ENCODE measurements at places on chromosomes 5 and 9.

DNA sequence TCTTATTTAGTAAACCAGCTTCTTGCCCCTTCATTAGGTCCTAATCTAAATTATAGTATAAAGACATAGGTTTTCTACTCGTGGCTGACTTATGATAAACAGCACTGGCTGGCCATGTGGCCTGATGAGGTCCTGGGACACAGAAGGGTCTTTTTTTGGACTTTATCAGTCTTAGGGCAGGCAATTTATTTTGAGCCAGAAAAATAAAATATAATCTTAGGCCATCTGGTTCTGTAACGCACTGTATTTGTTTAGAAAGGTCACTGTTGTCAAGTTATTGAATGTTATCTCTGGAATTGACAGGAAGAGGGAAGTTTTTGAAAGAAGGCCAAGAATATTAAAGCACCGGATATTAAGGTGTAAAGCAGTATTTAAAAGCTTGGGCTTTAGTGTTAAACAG is 53.9 kb downstream of the RFX3 start:
- no peak for DNase-seq

DNA sequence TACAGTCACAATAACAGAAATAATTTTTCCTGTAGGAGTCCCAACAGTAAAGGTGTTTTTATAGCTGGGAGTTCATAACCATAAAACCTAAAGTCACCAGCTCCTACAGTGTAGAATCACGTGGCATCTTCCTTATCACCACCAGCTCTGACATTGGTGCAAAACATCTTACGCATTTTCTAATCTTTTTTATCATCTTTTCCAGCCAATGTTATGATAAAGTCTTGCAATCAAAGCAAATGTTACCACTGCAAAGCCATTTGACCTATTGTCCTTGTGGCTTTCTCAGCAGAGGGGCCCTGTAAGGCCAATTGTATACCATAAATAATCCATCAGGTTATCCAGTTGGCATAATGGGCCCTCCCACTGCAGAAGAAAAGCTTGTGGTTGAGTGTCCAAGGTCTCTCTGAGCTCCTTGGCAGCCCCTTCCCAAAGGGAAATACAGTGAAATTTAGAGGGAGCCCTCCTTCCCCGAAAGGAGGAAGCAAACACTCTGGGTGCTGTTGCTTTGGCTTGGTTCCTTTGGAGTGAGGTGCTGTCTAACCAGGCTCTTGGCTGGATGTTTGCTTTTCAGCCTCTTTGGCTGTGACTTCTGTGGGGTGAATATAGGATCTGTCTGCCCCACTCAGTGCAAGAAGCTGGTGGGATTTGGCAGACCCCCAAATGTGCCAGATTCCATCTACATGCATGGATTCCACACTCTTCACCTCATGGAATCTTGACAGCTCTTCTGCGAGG is 29.3 kb upstream of the CPEB4 start:
- no peak for DNase-seq

DNA sequence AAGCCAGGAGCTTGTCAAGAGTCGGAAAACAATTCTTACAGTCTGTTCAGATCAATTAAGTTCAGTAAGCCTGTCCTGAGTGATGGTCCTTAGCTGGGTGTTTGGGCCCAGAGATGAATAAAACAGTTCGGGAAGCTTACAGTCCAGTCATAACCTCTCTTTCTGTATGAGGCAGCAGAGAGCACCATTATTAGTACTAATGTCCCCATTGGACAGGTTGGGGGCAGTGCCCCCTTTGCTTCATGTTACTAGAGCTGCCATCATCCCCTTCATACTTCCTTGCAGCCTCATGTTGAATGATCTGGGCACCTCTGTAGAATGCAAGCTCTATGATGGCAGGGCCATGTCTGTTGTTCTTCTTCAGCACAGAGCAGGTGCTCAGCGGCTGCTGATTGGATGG is 9.8 kb downstream of the DOCK2 start:
- DNase-seq, result no peak

GRCh38 chr5:78607864-78608263 is 40.7 kb downstream of the LHFPL2 start:
- DNase-seq, result no peak

GRCh38 chr5:108858959-108859358 is 111.3 kb downstream of the FER start:
- no peak for DNase-seq

- DNase-seq, result no peak
These were observed 611.1 kb downstream of the ACTL7B start for GRCh38 chr9:108244686-108245085.

GRCh38 chr5:170732685-170733084 is 50.8 kb upstream of the GABRP start:
- DNase-seq, result no peak

DNA sequence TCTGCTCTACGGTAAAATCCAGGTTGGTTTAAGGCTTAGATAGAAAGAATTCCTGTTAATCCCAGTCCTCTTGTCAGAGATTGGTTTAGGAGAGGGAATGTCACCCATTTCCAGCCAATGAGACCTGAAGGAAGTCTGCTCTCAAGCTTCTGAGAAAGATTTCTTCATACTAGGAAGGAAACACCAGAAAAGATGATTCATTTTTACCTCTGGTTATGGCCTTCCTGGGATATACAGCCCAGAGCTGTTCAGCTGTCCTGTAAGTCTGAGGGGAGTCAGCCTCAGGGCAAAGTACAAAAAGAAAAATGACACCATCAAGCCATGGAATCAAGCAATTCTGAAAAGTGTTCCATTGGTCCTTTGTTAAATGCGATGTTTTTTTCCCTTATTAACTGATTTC is 18.6 kb upstream of the CFAP95 start:
- no peak for DNase-seq

- DNase-seq, result no peak
These were observed 11.6 kb downstream of the RAI14 start for GRCh38 chr5:34667705-34668104.

GRCh38 chr5:98961665-98962344 is 33.0 kb upstream of the CHD1 start:
- no peak for DNase-seq

DNA sequence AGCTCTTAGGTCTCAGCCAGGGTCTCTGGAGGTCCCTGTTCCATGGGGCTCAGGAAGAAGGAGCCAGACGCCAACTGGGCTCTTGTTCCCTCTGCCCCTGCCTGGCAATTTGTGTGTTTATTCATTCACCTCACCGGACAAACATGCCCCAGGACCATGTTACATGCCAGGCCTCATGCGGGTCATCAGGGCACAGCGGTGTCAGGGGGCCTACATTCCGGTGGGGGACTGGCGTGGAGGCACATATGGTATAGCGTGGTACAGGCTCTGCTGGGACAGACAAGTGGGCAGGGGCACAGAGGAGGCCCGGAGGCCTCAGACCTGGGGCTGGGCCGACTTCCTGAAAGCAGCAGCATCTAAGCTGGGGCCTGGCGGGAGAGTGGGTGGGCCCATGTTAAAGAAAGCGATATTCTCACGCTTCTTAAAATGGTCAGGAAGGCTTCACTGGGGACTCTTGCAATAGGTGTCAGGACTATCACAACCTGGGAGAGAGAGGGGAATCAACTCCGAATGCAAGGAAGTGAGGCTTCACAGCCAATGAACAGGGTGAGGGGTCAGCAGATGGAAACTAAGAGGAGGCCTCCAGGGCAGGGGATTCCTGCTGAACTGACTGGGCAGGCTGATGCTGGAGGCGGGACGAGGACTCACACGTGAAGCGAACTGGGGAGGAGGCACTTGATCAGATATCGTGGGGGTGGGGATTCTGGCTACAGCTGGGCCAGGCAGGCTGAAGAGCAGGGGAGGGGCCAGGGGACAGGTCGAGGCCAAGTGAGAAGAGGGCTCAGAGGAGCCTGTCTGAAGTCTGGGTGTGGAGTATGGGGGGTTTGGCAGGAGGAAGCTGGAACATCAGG is 41.9 kb downstream of the NCS1 start:
- no peak for DNase-seq

DNA sequence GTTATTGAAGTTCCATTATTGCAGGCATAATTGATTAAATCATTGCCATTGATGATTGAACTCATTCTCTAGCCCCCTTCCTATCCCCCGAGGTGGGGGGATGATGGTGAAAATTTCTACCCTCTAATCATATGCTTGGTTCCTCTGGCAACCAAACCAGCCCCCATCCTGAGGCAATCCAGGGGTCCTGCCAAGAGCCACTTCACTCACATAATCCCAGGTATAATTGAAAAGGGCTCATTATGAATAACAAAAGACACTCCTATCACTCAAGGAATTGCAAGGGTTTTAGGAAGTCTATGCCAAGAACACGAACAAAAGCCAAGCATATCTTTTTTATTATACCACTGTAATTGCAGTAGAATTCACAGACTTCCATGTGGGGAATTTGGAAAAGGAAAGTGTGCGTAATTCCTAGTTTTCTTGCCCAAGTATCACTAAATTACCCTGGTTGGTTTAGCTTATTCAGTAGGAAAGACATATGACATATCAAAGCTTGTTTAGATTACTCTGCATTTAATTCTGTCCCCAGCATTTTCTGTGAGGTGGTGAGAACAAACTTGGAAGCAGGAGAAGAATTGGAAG is 130.7 kb upstream of the TAF11L2 start:
- no peak for DNase-seq

DNA sequence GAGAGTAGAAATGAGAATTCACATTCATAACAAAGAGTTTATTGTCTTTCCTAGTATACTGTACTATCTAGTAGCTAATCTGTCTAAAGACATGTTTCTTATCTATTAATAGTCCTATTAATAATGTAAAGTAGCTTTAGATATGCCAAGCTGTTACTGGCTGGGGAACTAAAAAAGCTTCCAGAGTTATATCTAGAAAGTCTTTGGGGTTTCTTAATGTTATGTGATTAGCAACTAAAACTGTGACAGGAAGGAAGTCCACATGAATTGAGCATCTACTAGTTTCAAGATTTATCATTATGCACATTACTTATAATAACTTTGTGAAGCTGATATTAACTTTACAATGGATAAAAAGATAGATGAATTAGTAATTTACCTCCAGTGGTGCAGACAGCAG is 122.7 kb upstream of the CDKN2B start:
- no peak for DNase-seq

GRCh38 chr9:132155568-132155895 is 6.3 kb upstream of the NTNG2 start:
- no peak for DNase-seq

- no peak for DNase-seq
These were observed 176.1 kb downstream of the CETN3 start for GRCh38 chr5:90233476-90233875.

DNA sequence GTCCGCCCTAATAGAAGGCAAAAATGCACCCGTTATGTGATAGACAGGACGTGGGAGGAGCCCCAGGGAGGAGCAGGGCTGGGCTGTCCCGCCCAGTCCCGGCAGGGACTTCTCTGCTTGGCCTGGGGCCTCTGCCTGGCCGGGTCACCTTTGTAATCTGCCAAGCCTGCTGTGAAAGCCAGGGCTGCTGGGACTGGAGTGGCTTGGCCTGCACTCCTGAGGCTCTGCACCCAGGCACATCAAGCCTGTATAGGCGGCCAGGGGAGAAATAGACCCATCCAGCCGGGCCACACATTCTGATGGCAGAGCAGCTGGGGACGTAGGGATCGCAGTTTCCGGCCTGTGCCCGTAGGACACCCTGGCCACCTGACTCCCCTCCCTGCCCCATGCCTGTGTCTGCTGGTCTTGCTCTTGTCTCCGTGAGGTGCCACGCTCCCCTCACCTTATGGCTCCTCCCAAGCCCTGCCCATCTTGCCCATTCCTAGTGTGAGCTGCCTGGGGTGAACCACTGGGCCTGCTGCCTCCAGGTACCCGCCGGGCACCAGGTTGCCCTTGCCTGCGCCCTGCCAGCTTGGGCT is 28.1 kb downstream of the DYNC2I2 start:
- DNase-seq, result no peak

- no peak for DNase-seq
These were observed 46.8 kb upstream of the HAND1 start for GRCh38 chr5:154524859-154525258.
